Activated naive CD8-positive, alpha-beta T cell treated with anti-CD3 and anti-CD28 coated beads, Interleukin-2, amount 10 ng/mL, durations not matched to agents 7 days and 5 days (primary cell): ENCODE measurements at places on chromosomes 7 and 10.
A peak's percentile ranks its signal among the peaks of the same experiment; 100 is the strongest.

GRCh38 chr10:62336404-62336803 lies 37.8 kb upstream of the ZNF365 start:
- no peak for DNase-seq

DNA sequence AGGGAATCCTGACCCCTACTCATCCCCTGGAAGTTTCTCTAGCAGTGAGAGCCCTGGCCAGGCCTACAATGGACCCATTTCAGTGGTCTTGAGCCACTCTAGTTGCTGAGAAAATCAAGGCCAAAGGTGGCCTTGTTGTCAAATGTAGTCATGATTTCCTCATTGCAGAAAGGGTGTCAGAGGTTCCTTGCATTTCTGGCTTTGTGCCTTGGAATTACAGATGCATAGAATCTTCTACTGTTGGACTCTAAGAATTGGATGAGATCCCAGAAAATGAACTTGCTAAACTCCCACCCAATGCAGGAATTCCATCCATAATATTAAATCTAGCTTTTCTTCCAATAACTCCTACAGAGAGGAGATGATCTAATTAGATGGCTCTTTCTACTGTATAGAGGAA lies 12.2 kb downstream of the CPA2 start:
- no peak for DNase-seq

DNA sequence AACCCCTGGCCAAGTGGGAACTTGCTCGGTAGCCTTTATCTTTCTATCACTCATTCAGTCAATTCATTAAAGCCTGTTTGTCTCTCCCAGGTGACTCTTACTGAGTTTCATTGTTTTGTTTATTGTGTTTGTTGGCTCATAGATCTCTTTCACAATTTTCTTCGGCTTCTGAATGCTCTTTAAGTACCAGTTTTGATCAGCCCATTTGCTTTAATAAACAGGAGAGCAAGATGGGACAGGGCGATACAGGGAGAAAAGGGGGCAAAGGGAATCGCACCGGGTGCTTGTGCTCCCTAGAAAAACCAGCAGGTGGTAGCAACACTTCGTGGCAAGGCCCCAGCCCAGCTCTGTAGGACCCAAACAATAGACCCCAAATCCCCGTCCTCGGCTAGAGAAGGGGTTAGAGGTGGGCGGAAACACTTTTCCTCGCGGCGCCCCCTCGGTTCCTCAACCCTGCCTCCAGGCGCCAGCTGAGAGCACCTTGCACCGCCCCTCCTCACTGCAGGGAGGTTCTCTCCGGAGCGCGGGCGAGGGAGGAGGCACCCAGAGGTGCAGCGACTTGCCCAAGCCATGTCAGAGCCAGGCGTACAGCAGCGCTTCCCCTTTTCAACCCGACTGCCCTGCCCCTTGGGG lies 1.0 kb upstream of the EPHB6 start:
- peak; percentile 78 for DNase-seq

- no peak for DNase-seq
These were observed 15.4 kb upstream of the CSGALNACT2 start for GRCh38 chr10:43122826-43123225.

DNA sequence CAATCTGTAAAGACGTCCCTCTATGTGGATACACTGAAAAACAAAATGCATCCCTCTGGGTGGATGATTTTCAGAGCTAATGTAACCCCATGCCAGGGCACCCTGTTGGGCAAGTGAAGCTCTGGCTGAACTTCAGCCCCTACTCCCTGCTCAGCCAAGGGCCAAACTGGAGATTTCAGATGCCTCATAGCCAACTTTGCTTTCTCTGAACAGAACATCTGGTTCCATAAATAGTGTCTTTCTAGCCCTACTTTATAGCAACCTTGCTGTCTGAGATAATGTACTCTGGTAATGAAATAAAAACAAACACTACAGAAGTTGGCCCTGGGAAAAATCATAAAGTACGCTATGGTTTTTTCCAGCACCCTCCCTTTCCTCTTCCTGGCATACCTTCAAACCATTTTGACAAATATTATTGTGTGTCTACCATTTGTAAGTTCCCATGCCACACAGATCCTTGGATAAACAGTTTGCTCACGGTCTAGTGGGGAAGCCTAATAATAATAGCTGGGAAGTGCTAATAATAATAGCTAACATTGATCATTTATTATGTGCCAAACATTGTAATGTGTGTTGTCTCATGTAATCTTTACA lies 3.4 kb downstream of the ENTPD1 start:
- no peak for DNase-seq

DNA sequence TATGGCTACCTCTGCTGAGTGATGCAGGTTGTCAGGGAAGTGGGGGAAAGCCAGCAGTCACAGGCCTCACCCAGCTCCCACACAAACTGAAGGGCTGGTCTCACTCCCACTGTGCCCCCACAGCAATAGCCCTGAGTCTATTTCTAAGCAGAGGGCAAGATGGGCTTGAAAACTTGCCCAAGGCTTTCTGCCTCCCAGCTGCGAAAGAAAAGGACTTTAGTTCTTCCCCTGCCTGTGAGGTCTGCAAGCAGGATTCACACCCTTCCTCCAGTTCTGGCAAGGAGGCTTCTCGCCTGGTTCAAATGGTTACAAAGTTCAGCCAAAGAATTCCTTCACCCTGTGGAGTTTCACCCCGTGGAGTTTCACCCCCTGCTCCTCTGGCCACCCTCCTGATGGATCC lies 63.3 kb upstream of the PRLHR start:
- DNase-seq = no peak

- no peak for DNase-seq
These were observed 252.5 kb downstream of the PTEN start for GRCh38 chr10:88115968-88116367.

DNA sequence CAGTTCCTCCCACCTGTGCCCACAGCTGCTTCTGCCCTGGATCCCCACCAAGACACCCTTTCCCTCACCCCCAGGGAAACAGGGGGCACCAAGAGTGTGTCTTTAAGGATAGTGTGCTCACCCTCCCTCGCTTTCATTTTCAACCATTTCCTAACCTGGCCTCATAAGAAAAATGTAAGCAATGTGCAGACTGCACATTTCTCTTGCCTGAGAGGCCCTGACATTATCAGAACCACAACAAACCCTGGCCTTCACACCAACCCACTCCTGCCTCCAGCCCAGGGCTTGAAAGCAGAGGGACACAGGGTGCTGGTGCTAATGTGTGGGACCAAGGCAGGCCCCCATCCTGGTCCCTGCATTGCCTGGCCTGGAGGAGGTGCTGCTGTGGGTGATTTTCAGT lies 11.0 kb upstream of the IMPDH1 start:
- DNase-seq = no peak

DNA sequence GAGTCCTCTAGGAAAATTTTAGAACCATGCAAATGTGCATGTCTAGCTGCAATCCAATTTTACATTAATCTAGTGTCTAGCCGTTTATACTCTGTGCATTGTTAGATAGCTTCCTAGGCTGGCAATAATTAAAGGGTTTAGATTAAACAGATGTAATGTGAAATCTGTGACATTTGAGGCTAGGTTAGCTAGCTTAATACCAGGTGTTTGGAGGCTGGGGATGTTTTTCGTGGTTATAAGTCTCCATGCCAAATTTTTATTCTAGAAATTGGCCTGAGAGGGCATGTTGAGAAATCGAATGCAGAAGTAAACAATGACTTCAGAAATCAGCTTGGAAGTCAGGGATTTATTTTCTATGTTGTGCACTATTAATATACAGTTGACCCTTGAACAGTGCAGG lies 94.2 kb downstream of the ST7 start:
- DNase-seq = no peak

DNA sequence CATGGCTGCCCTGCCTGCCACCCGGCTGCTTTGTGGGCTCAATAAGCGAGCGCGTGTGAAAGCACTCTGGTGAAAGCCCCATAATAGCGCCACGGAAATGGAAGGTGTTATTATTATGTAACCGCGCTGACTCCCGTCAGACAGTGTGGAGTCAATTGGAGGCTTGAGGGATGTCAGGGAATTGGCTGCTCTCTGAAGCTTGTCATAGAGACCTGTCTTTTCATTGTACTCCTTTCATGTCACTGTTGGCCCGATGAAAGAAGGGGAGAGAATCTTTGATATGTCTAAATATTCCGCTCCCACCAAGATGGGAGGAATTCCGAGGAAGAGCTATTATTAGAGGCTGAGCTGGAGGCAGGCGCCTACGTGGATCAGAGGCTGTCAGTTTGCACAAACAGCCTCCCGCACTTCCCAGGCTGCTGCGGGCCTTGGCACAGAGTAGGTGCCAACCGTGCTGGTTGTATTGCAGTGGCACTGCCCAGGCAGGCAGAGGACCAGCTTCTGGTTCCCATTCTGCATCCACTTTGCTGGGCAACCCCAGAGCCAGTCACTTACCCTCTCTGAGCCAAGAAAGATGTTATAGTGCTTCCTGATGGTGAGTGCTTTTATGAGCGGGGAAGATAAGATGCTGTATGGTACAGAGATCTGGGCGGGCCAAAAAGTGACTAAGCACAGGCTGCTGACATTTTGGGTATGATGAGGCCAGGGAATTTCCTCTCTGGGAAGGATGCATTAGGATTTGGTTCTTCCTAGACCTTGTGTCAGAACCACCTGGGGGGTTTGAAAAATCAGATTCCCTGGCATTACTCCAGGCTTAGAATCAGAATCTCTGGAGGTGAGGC lies 151.4 kb downstream of the RPS24 start:
- no peak for DNase-seq

DNA sequence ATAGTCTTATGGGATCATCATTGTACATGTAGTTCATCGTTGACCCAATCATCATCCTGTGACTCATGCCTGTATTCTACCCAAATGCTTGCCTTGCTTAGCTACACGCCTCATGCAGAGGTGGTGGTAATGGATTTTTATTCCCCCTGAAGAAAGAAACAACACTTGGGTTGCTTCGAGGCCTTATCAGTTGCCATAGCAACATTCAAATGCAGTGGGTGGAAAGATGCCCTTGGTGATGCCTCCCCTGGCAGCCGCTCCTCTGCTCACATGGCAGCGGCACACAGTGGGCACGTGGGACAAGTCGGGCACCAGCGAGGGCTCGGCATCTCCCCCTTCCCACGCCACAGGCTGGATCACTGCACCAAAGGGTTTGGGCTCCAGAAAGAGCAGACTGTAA lies 54.0 kb upstream of the NMT2 start:
- no peak for DNase-seq

DNA sequence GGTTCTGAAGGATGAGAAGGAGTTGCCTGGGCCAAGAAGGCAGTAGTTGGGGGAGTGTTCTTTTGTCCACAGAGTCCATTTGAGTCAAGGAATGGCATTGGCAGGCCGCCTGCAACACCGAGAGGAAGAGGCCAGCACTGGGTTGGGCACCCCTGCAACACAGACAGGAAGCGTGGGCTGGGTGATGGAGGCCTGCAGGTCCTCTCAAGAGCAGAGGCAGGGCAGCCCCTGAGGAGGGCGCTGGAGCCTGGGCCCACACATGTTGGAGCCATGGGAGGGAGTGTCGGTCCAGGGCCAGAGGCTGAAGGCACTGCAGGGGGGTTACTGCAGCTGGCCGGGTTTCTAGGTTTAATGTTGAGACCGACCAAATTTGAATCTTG lies 137.3 kb downstream of the PTPN20 start:
- DNase-seq = peak; percentile 39

DNA sequence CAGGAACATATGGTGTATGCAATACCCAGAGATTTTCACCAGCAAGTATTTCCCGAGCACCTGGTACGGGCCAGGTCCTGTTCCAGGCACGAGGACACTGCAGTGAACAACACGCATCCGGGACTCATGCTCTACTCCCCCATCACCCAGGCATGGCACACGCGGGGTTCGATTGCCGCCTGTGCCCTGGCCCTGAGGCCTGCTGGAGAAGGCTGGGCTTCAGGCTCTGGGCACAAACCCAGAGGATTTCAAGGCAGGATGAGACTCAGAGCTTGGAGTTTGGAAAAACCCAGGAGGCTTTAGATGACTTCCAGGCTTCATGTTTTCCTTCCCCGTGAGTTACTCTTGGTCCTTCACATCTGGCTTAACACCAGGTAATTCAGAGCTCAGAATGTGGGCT lies 143.5 kb downstream of the NEURL1 start:
- DNase-seq = no peak
